Amniotic stem cell (primary cell): ENCODE measurements at places on chromosomes 6 and 20.

GRCh38 chr20:64112691-64113443 is 5.5 kb upstream of the NPBWR2 start:
- no peak for DNase-seq

DNA sequence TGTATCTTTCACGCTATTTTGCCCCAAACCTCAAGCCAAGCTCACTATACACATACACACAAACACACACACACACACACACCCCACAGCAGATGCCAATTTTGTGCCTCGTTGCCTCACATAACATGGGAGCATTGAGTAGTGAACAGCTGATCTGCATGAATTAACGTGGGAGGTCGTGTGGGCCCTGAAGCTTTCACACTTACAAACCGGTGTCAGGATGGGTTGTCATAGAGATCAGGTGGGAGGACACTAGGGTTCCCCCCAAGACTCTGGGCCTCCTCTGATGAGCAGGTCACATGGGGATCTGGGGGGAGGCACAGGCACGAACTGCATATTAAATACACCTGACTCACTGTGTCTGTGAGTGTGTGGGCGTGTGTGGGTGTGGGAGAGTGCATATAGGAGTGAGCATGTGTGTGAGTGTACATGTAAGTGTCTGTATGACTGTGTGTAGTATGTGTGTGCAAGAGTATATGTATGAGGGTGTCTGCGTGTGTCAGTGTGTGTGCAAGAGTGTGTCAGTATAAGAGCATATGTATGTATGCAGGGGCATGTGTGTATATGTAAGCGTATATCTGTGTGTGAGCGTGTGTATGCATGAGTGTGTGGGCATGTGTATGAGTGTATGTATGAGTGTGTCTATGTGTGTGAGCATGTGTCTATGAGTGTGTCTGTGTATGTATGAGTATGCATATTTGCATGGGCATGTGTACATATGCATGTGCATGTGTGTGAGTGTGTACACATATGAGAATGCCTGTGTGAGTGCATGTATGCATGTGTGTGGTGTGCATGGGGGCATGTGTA is 370.4 kb downstream of the PREX1 start:
- DNase-seq: no peak

DNA sequence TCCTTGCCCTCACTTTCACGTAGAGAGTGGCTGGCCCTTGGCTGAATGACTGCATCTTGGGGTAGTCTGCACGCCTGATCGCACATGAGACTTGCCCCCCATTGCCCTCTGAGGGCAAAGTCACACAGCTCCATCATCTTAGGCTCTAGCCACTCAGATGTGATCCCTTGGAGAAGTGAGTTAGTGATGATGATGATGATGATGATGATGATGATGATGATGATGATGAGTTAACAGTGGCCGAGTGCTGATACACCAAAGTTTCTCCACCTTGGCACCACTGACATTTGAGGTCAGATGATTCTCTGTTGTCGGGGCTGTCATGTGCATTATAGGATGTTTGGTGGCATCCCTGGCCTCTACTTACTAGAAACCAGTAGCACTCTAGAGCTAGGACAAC is 84.0 kb downstream of the PREX1 start:
- DNase-seq: no peak

GRCh38 chr6:135657207-135657606 is 159.7 kb upstream of the AHI1 start:
- DNase-seq: no peak

GRCh38 chr6:692356-692851 is 535 bp downstream of the EXOC2 start:
- peak; percentile 18 for DNase-seq

GRCh38 chr20:51807720-51808250 is 5.5 kb upstream of the SALL4 start:
- no peak for DNase-seq

DNA sequence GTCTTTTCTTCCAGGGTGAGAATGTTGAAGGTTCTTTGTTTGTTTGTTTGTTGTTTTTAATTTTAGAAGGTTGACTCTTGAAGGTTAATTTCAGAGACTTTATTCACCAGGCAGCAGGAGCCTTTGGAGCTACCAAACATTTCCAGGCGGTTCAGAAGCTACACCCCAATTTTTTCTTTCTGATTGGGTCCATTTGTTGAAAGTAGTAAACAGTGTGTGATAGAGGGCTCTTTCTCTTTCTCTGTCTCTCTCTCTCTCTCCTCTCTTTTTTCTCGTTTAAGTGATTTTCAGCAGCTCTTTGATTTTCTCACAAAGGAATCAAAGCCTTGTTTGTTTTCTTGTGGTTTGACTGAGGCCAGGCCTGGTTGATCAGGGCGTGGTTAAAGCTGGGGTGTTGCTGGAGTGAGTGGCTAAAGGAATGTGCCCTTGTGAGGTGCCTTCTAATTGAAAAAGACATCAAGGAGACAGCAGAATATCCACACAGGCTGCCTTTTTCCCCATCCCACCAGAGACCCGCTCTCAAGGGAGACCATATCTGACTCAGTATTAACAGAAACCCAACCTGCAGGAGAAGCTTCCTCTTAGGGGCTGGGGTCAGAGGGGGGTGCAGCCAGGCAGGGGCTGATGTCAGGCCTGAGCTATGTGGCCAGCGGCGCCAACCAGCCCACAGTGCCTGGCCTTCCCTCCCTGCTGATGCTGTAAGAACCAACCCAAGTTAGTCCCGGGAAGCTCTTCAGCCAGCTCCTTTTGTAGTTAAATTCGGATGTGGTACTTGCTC is 40.4 kb upstream of the NAA20 start:
- peak; percentile 24 for DNase-seq
